Motor neuron (in vitro differentiated cells): ENCODE measurements at places on chromosomes 12 and 14. TPM values are rescaled to one million over a fixed set of nuclear protein-coding genes. Genes with fewer than 3 reads are reported as not detected.

NFATC4 gene
- 4.6 and 5.1 TPM in 2 replicates for total RNA-seq

DAO gene
- 0.18 and 0.25 TPM in 2 replicates for total RNA-seq

DNA sequence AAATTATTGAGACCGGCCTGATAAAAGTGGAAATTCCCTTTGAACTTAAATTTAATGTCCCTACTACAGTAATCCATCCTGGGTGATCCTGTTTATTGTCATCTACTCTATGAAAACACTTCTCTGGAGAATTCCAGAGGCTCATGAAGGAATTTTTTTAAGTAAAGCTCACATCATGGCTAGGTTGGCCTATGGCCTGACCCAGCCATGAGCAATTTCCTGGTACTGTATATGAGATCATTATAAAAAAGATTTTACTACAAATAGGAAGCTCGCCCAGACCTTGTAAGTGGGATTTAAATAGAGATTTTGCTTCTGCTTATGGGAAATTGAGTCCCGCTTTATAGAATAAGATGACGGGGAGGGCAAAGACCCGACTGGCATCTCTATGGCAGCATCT is 215.5 kb downstream of the DPF3 start:
- ATAC-seq, result no peak

ADCY4 gene
- 1.2 and 1.7 TPM in 2 replicates for total RNA-seq

GRCh38 chr12:68905733-68906132 is 27.2 kb downstream of the CPM start:
- ATAC-seq, result no peak

- ATAC-seq, result no peak
These were observed 11.9 kb upstream of the ANO2 start for GRCh38 chr12:5956987-5957386.

MBD6 gene
- 5.5 and 7.7 TPM in 2 replicates for total RNA-seq

INHBC gene
- total RNA-seq, result 0.14 TPM in 1 of 2 replicates, not detected in the other

- ATAC-seq, result no peak
These were observed 2.0 kb downstream of the RIMBP2 start for GRCh38 chr12:130714091-130714590.

GRCh38 chr12:8860165-8860961 is 37.9 kb downstream of the A2ML1 start:
- ATAC-seq, result peak; percentile 30

DNA sequence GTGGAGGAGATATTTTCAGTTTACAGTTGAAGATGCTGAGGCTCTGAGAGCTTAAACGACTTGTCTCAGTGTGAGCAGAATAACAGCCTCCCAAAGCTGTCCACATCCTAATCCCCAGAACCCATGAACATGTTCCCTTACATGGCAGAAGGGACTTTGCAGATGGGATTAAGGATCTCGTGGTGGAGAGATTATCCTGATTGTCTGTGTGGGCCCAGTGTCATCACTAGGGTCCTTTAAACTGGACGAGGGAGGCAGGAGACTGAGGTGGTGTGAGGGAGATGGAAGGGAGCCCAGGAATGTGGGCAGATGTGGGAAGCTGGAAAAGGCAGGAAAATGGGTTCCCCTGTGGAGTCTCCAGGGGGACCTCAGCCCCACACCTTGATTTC is 9.6 kb upstream of the KRT80 start:
- ATAC-seq, result no peak

SLC5A8 gene
- total RNA-seq, result 0.05 TPM in 1 of 2 replicates, not detected in the other

- peak; percentile 98 for ATAC-seq
These were observed 137.0 kb upstream of the MDM1 start for GRCh38 chr12:68469113-68469512.

- peak; percentile 89 for ATAC-seq
These were observed 5.6 kb downstream of the CNIH1 start for GRCh38 chr14:54435500-54435981.

LRRC74A gene
- not detected in 2 replicates for total RNA-seq

- no peak for ATAC-seq
These were observed 1.1 kb upstream of the NUDT4 start for GRCh38 chr12:93376436-93377251.

DIO3 gene
- total RNA-seq, result 8.6 and 9.8 TPM in 2 replicates

DNA sequence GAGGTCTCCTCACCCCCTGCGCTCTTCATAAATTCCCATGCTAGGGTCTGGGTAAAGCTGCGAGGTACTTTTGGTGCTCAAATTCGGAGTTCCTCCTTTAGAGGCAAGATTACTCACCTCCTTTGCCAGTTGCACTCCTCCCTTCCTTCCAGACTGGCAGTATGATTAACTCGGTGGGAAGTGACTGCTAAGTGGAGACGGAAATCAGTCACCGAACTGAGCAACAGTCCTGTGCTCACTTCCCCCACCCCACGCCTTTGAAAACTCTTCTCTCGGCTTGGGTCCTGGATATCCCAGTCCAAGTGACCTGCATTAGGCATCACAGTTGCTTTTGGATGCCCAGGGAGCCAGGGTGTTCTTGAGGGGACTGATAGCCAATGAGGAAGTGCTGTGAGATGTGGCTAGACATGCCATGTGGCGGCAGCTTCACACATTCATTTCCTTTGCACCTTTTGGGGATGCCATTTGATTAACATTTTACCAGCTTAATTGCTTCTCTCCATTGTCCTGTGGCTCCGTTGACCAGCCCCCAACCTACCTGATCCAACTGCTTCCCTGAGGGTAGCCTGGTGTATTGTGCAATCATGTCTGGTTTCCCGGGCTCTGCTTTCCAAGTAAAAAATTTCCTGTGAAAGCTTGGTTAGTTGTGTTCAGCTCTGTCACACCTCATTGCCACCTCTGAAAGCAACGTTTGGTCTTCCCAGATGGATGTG is 840 bp downstream of the PNP start:
- ATAC-seq, result peak; percentile 8

DNA sequence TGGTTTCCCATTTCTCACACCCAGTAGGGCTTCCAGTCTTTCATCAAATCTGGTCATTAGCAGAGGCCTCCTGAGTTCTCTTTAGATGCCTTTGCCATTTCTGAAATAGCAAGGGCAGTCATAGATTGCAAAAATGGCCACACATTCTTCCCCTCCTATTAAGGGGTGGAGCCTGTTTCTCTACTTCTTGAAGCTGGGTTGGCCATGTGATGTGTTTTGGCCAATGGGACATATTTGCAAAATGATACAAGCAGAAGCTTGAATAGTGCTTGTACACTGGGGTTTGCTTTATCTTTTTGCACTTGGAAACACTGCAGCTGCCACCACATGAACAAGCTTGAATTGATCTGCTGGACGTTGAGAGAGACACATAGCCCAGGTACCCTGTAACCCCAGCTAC is 109.3 kb downstream of the VRK1 start:
- ATAC-seq, result no peak

KRT86 gene
- total RNA-seq, result 0.22 and 0.39 TPM in 2 replicates

GRCh38 chr12:110561471-110562201 is 21.5 kb downstream of the PPTC7 start:
- ATAC-seq, result peak; percentile 16

GRCh38 chr12:100857418-100857817 is 62.8 kb downstream of the ANO4 start:
- no peak for ATAC-seq

POLE gene
- 39.8 and 41.8 TPM in 2 replicates for total RNA-seq

- no peak for ATAC-seq
These were observed 381 bp downstream of the YY1 start for GRCh38 chr14:100239211-100239839.

GRCh38 chr14:70077720-70078119 is 111.0 kb downstream of the SLC8A3 start:
- peak; percentile 75 for ATAC-seq

GRCh38 chr12:100632445-100632892 is 59.0 kb downstream of the GAS2L3 start:
- ATAC-seq, result no peak

- peak; percentile 38 for ATAC-seq
These were observed 44.4 kb downstream of the ANO6 start for GRCh38 chr12:45260104-45260815.

RPAP3 gene
- 17.1 and 19.1 TPM in 2 replicates for total RNA-seq
